Testis (tissue), 5 donors: ENCODE measurements at places on chromosomes 16 and 17. TPM values are rescaled to one million over a fixed set of nuclear protein-coding genes. Genes with fewer than 3 reads are reported as not detected.

DNA sequence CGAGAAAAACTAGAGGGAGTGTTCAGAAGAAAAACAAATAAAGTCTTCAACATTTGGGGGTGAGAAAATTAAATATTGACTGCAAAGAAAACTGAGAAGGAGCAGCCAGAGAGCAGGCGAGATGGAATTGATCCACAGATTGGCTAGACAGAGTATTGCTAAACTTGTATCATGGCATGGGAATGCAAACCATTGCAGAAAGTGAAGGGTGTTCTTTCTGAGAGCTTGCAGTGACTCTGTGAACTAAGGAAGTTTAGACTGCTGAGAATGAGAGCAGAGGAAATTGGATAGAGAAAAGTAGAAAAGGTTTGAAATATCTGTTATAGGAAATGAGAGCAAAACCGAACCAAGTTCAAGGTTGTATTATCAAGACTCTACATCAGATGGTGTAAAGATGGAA, 191.5 kb downstream of the HS3ST3A1 start:
- no peak overlapping the region for H3K4me3 ChIP-seq
- no peak for DNase-seq
- no peak overlapping the region for H3K27ac ChIP-seq
- no peaks in the 10 kb centered on the region for H3K27me3 ChIP-seq

DNA sequence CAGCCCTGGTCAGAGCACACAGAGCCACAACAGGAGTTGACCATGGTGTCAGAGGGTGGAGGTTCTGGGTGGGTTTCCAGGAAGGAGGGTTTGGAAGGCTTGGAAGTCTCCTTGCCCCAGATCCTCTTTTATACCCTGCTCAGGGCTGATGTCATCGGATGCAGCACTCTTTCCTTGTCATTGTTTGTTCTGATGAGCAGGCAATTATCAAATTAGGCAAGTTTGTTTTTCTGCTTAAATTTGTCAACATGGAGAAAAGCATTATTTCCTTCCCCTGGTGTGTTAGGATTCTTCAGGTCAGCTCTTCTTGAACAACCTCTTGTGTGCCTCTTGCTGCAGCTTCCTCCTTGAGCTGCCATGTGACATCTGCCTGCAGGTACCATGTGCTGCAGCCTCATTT, at the start of gene KRTAP4-4:
KRTAP4-4 (minus strand) TSS at position 101 of the 400 bp plus-strand sequence; CDS start at position 44, 57 bp downstream.
- H3K4me1 ChIP-seq = no peaks in the 10 kb centered on the region
- no peaks in the 10 kb centered on the region for H3K27me3 ChIP-seq
- H3K27ac ChIP-seq = no peak within 1 kb of the TSS

DNA sequence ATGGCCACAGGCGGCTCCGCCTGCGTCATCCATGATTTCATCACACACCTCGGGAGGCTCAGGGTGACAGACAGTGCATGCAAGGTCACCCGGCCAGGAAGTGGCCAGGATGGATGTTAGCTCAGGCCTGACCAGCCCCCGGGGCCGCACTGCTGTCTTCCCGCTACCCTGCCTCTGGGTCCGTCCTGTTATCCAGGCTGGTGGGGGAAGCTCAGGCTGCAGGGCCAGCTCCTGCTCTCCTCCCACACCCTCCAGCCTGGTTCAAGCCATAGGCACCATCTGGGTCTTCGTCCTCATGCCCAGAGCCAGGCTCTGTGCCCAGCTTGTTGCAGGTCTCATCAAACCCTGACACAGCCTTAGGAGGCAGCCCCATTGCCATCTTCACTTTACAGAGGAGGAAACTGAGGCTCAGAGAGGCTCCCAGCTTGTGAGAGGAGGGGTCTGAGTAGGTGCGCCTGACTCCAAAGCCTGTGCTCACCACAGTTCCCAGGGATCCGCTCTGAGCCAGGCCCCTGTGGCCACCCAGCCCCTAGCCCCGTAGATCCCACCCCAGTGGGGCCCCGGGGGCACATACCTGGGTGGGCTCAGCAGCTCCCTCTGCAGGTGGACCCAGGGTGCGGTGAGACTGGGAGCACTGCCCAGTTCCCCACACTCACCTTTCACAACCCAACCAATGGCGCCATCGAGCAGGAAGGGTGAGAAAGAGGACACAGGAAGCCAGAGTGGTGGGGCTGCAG, 412 bp upstream of the ADGRG3 start:
- H3K4me1 ChIP-seq = no peaks in the 10 kb centered on the region
- H3K27ac ChIP-seq = no peak overlapping the region
- H3K27me3 ChIP-seq = no peaks in the 10 kb centered on the region

DNA sequence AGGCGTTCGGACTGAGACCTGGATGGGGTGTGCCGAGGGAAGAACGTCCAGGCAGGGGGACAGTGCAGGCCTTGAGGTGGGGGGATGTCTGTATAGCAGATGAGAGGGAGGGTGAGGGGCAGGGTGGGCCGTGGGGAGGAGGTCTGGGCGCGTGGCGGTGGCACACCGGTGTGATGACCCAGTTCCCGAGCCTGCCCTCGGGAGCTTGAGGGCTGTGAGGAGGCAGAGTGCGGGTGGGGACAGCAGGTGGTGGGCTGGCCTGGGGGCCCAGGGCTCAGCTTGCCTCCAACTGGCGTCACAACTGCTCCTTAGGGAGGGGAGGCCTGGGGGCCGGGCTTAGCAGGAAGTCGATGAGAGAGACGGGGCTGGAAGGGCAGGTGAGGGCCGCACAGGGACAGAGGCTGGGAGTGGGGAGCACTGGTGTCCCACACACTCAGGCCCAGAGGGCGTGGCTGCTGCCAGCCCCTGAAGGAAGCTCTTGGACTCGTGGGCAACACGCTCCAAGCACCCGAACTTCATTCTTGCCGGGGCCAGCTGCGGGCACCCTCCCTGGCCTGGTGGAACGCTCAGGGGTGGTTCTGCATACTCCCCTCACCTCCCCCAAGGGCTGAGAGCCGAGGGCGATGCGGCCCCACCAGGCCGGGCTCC, 6.5 kb downstream of the CACNA1H start:
- no peak overlapping the region for H3K4me3 ChIP-seq
- peak overlapping the region; percentile 59 for H3K27ac ChIP-seq
- H3K4me1 ChIP-seq = peaks cover 51% of the 10 kb centered on the region
- H3K36me3 ChIP-seq = no peaks in the 10 kb centered on the region

DNA sequence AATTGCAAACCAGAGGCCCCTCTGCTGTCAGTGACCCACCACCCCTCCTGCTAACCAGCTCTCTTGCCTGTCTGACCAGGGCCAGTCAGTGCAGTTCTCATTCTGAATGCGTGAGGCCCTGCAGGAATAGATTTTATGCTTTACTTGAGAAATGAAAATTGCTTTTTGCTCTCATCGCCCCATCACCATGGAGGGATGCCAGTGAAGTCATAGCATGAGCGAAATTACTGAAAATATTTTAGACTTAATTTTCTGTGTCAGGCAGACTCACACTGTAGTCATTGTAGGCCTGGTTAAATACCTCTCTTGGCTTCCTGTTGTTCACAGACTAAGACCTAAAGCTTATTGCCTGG, 490.5 kb upstream of the CDH5 start:
- no peak for DNase-seq
- no peaks in the 10 kb centered on the region for H3K4me1 ChIP-seq
- H3K27ac ChIP-seq = no peak overlapping the region

GRCh38 chr16:4339909-4340308, 11.2 kb downstream of the PAM16 start:
- H3K4me1 ChIP-seq = peaks cover 9% of the 10 kb centered on the region
- no peak overlapping the region for H3K4me3 ChIP-seq
- no peaks in the 10 kb centered on the region for H3K27me3 ChIP-seq
- no peaks in the 10 kb centered on the region for H3K36me3 ChIP-seq
- H3K27ac ChIP-seq = no peak overlapping the region
- DNase-seq = no peak

DNA sequence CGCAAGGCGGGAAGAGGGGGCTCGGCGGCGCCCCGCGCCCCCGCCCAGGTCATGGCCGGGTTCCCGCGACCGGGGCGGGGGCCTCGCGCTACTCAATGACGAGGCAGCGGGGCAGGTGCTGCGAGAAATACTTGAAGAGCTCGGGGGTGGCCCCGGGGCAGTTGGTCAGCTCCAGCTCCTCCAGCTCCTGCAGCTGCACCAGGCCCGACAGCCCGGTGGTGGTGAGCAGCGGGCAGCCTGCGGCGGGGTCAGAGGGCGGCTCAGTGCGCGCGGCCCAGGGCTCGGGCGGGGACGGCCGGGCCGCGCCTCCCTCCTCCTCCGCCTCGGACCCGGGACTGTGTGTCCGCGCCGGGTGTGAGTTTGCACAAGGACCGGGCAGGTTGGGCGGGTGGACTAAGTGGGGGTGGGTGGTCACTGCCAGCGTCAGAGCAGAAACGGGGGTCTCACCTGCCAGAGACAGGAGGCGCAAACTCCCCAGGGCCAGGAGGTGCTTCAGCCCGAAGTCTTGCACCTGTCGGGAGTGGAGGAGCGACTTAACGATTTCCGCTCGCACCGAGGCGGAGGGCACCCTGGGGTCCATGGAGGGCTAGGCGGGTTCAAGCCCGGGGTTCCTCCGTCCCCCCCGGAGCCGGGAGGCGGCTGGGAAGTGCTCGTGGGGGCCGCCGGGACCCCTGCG, 4.1 kb upstream of the WDR24 start:
- no peaks in the 10 kb centered on the region for H3K36me3 ChIP-seq
- H3K27me3 ChIP-seq = no peaks in the 10 kb centered on the region
- no peak overlapping the region for H3K4me3 ChIP-seq
- H3K27ac ChIP-seq = no peak overlapping the region

- no peaks in the 10 kb centered on the region for H3K27me3 ChIP-seq
- H3K4me1 ChIP-seq = no peaks in the 10 kb centered on the region
- H3K36me3 ChIP-seq = no peaks in the 10 kb centered on the region
- H3K4me3 ChIP-seq = no peak overlapping the region
- no peak overlapping the region for H3K27ac ChIP-seq
These were observed 10.2 kb downstream of the RAB11FIP4 start for GRCh38 chr17:31401456-31402254.

- no peaks in the 10 kb centered on the region for H3K36me3 ChIP-seq
- H3K27me3 ChIP-seq = no peaks in the 10 kb centered on the region
- no peak overlapping the region for H3K4me3 ChIP-seq
- no peak overlapping the region for H3K27ac ChIP-seq
These were observed 59.1 kb upstream of the SMIM36 start for GRCh38 chr17:55570391-55570790.

DNA sequence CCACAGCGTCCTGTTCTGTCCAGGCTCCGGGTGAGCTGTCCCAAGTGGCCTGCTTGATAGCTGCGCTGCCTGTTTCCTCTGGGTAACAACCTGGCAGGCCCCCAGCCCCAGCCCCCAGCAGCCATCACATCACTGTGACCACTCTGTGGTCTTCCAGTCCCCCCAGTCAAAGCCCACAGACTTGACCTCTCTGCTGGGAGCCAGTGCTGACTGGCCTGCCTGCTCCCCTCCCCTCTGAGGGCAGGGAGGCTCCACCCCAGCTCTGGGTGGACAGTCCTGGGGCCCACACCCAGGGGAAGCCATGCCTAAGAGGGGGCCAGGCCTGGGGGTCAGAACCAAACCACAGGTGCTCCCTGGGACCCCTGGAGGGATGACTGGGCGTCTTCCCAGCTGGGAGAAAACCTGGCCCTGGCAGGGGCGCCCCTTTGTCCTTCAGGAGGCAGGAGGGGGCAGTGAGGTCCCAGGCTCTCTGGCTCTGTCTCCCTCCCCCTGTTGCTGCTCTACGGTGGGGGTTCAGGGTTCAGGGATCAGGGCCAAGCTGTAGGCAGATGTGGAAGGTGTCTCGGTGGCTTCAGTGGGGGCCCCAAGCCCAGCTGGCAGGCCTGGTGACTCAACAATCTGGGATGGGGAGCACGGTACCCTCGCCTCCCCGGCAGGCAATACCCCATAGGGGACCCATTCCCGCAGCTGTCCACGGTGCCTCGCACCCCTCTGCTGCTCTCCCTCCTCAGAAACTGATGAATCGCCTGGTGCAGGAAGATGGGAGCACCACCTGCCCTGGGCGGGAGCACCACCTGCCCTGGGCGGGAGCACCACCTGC, 1.8 kb upstream of the SLC16A3 start:
- peaks cover 26% of the 10 kb centered on the region for H3K4me1 ChIP-seq
- H3K4me3 ChIP-seq = no peak overlapping the region
- H3K36me3 ChIP-seq = no peaks in the 10 kb centered on the region
- DNase-seq = no peak
- H3K27ac ChIP-seq = no peak overlapping the region

- peak; percentile 54 for DNase-seq
- H3K36me3 ChIP-seq = no peaks in the 10 kb centered on the region
- H3K27ac ChIP-seq = no peak overlapping the region
These were observed 142.2 kb downstream of the RAB11FIP4 start for GRCh38 chr17:31533546-31534155.

DNA sequence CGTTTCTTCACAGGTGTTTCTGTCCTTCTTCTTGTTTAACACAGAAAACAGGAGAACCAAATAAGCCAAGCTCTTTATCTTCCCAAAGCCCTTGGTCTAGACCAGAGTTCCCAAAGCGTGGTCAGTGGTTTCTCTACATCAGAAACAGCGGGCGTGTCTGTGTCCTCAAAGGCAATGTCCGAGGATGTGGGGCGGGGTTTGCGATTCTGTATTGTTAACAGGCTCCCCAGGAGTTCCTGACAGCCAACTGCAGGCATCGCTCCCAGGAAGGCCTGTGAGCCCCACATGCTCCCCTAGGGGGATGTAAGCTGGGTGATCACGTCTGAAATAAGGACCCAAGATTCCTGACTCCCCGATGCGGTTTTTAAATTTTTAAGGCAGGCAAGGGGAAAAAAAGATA, 28.4 kb upstream of the SLC25A19 start:
- no peak for DNase-seq
- H3K36me3 ChIP-seq = no peaks in the 10 kb centered on the region
- no peak overlapping the region for H3K4me3 ChIP-seq
- H3K27ac ChIP-seq = no peak overlapping the region

- H3K27me3 ChIP-seq = no peaks in the 10 kb centered on the region
- H3K36me3 ChIP-seq = no peaks in the 10 kb centered on the region
- no peaks in the 10 kb centered on the region for H3K4me1 ChIP-seq
These were observed 118.9 kb upstream of the IRX3 start for GRCh38 chr16:54405478-54405877.

GRCh38 chr17:68179236-68179925, 68.5 kb upstream of the AMZ2 start:
- H3K27ac ChIP-seq = peak overlapping the region; percentile 50
- no peaks in the 10 kb centered on the region for H3K36me3 ChIP-seq
- no peaks in the 10 kb centered on the region for H3K27me3 ChIP-seq
- H3K4me1 ChIP-seq = no peaks in the 10 kb centered on the region
- no peak for DNase-seq

The ITGAE gene
- polyA plus RNA-seq = 46.7 TPM

The TMEM94 gene
- polyA plus RNA-seq = 128 TPM

The TNFRSF12A gene
- polyA plus RNA-seq = 12.8 TPM

The MYH2 gene
- 3.3 TPM for polyA plus RNA-seq

The SCN4A gene
- polyA plus RNA-seq = 2.0 TPM
